ENCODE measurements at places on chromosomes 2 and 18. TPM values are rescaled to one million over a fixed set of nuclear protein-coding genes. Genes with fewer than 3 reads are reported as not detected.
A peak's percentile ranks its signal among the peaks of the same experiment; 100 is the strongest.

The IL1RL2 gene
- not detected for total RNA-seq

The AGAP1 gene
- total RNA-seq: 42.4 TPM

The MRPS9 gene
- 40.0 TPM for total RNA-seq

The ASB18 gene
- not detected for total RNA-seq

The PLGLB2 gene
- total RNA-seq: 1.1 TPM

The ANKRD30B gene
- not detected for total RNA-seq

The ACOXL gene
- not detected for total RNA-seq

The LYPD6B gene
- total RNA-seq: 0.37 TPM

The IL36RN gene
- not detected for total RNA-seq

The BOK gene
- 15.5 TPM for total RNA-seq

The OTOS gene
- total RNA-seq: not detected

The CAPN14 gene
- total RNA-seq: not detected

The KCNJ13 gene
- not detected for total RNA-seq

- H3K4me3 ChIP-seq: no peak overlapping the region
- DNase-seq: no peak
- H3K36me3 ChIP-seq: no peaks in the 10 kb centered on the region
- peak overlapping the region; percentile 74 for H3K27ac ChIP-seq
- H3K4me1 ChIP-seq: peaks cover 18% of the 10 kb centered on the region
These were observed 58.3 kb downstream of the COL6A3 start for GRCh38 chr2:237355701-237356100.

DNA sequence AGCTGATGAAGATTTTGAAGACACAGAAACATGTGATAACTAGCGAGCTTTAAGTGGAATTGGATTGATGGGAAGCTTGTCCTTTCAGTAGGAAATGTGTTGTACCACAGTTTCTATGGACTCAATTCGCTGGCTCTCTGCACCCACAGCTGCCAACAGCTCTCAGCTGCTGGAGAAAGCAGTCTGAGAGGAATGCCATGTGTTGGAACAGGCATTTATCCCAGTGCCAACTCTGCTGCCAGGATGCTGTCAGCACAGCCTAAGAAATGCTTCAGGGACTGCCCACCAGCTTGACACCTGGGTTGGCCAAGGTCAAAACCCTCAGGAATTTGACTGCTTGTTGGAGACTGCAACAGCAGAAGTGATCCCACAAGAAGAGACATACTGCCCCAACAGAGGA is 193.0 kb upstream of the THSD7B start:
- H3K4me1 ChIP-seq: no peaks in the 10 kb centered on the region
- no peak overlapping the region for H3K27ac ChIP-seq
- H3K4me3 ChIP-seq: no peak overlapping the region

GRCh38 chr2:36455788-36456187 is 100.2 kb downstream of the CRIM1 start:
- DNase-seq: no peak
- H3K4me1 ChIP-seq: peaks cover 37% of the 10 kb centered on the region
- no peaks in the 10 kb centered on the region for H3K36me3 ChIP-seq

DNA sequence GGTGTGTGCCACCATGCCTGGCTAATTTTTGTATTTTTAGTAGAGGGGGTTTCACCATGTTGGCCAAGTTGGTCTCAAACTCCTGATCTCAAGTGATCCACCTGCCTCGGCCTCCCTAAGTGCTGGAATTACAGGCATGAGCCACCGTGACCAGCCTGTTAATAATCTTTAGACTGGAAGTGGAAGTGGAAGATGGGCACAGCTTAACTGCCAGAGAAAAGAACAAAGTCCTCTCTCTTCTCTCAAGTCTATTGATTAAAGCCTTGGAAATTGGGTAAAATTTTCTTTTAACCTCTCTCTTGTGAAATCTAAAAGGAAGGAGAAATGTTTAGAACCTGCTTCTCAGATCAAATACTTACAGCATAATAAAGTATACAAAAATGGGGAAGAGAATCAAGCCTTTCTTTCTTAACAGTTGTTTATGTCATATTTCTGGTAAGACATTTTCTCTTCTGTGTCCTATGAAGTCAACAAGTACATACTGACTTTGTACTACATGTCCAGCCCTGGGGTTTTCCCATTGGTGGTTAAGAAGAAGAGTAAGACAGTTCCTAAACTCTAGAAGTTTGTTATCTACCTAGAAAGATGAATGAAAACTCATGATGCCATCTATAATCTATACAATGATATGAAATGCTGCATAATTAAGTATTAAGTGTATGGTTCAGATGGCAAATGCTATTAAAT is 4.6 kb downstream of the TMEM169 start:
- H3K36me3 ChIP-seq: no peaks in the 10 kb centered on the region
- no peak overlapping the region for H3K4me3 ChIP-seq
- DNase-seq: no peak
- H3K4me1 ChIP-seq: peaks cover 3% of the 10 kb centered on the region

DNA sequence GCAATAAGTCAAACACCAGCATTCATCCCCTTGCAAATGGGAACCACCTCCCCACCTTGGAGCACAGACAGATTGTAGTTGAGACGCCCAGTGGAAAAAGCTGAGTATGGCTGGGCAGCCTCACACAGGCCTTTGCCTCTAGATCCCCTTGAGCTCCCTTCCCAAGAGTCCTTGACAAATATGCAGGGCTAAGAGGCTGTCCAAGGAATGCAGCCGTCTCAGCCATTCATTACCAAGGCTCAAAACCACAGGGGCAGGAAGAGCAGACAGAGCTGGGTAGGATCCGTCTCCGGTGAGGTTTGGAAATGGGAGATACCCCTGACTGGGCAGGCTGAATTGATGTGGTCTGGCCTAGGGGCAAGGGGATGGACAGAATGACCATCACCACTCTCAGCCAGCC is 557.1 kb downstream of the TNS1 start:
- H3K27ac ChIP-seq: no peak overlapping the region
- H3K36me3 ChIP-seq: no peaks in the 10 kb centered on the region
- no peaks in the 10 kb centered on the region for H3K27me3 ChIP-seq

DNA sequence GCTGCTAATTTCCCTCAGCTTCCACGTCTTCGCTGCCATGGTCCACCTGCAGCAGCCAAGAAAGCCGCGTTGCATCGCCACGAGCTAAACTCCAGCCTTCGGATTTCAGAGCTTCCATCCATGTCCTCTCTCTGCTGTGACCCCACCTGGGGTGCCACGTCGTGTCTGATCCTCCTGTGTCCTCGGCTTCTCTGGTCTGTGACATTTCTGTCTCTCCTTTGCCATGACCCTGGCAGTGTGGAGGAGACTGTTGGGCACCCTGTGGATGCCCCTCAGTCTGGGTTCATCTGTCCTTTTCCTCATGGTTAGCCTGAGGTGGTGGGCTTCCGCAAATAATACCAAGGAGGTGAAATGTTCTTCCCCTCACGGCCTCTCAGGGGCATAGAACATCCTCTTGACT is 106.8 kb downstream of the RTP5 start:
- no peak overlapping the region for H3K4me3 ChIP-seq
- peaks cover 25% of the 10 kb centered on the region for H3K27me3 ChIP-seq
- H3K4me1 ChIP-seq: no peaks in the 10 kb centered on the region
- DNase-seq: no peak
- no peak overlapping the region for H3K27ac ChIP-seq
- H3K36me3 ChIP-seq: peaks cover 6% of the 10 kb centered on the region

- no peak overlapping the region for H3K27ac ChIP-seq
- peaks cover 8% of the 10 kb centered on the region for H3K36me3 ChIP-seq
- peaks cover 5% of the 10 kb centered on the region for H3K4me1 ChIP-seq
- H3K4me3 ChIP-seq: no peak overlapping the region
- no peak for DNase-seq
These were observed 186.7 kb downstream of the PARD3B start for GRCh38 chr2:204732019-204732418.

DNA sequence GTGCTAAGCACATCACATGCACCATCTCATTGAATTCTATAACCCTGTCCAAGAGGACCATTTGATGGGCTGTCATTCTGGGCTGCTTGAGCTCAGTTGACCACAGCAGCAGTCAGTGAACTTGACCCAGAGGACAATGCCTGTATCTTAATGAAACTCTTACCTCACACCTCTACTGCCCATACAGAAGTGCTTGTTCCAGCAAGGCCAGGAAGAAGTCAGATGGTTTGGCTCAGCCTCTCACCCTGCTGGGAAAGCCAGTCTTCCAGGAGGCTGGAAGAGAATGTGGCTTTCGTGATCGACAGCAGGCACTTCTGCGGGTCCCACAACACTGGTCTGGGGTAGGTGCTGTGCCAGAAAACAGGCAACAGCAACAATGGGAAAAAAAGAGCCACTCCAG is 47.3 kb downstream of the CFAP221 start:
- no peaks in the 10 kb centered on the region for H3K27me3 ChIP-seq
- no peak overlapping the region for H3K4me3 ChIP-seq
- H3K36me3 ChIP-seq: no peaks in the 10 kb centered on the region
- H3K27ac ChIP-seq: no peak overlapping the region

GRCh38 chr18:366466-367061 is 98.7 kb upstream of the THOC1 start:
- no peaks in the 10 kb centered on the region for H3K4me1 ChIP-seq
- H3K27ac ChIP-seq: no peak overlapping the region
- no peaks in the 10 kb centered on the region for H3K36me3 ChIP-seq
- H3K4me3 ChIP-seq: no peak overlapping the region

DNA sequence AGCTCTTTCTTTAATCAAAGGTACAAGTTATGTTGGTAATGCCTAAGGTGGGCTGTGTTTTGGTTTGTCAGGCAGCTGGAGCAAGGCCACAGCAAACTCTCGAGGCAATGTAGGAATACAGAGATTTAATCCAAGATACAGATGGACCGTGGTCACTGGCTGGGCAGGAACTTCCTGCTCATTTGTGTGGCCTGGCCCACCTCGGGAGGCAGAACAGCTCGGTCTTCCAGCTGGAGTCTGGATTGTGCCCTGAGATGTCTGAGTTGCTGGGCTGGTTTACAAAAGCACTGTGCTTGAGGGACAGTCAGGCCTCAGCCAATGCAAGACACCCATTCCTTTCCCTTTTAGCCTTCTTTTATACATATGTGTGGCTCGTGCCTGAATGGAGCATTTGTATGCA is 506.1 kb upstream of the SALL3 start:
- H3K4me3 ChIP-seq: no peak overlapping the region
- H3K27me3 ChIP-seq: no peaks in the 10 kb centered on the region
- no peak for DNase-seq
- no peaks in the 10 kb centered on the region for H3K4me1 ChIP-seq
- H3K27ac ChIP-seq: no peak overlapping the region
- no peaks in the 10 kb centered on the region for H3K36me3 ChIP-seq

- no peak for DNase-seq
- H3K27me3 ChIP-seq: no peaks in the 10 kb centered on the region
These were observed 847.9 kb upstream of the CHAC2 start for GRCh38 chr2:52919673-52920072.

GRCh38 chr2:217085543-217085942 is 225.7 kb upstream of the TNP1 start:
- no peaks in the 10 kb centered on the region for H3K4me1 ChIP-seq
- no peak overlapping the region for H3K27ac ChIP-seq
- H3K4me3 ChIP-seq: no peak overlapping the region
- H3K36me3 ChIP-seq: no peaks in the 10 kb centered on the region

GRCh38 chr2:10383960-10384734 is 64.0 kb downstream of the ODC1 start:
- peaks cover 60% of the 10 kb centered on the region for H3K4me1 ChIP-seq
- no peak overlapping the region for H3K4me3 ChIP-seq
- no peaks in the 10 kb centered on the region for H3K27me3 ChIP-seq

GRCh38 chr2:70474256-70474848 is 79.3 kb downstream of the TGFA start:
- DNase-seq: no peak
- H3K27me3 ChIP-seq: no peaks in the 10 kb centered on the region
- no peak overlapping the region for H3K27ac ChIP-seq
- H3K4me3 ChIP-seq: no peak overlapping the region
- peaks cover 1% of the 10 kb centered on the region for H3K36me3 ChIP-seq

GRCh38 chr18:61173554-61173953 is 159.7 kb upstream of the CDH20 start:
- H3K27me3 ChIP-seq: no peaks in the 10 kb centered on the region
- H3K4me1 ChIP-seq: peaks cover 6% of the 10 kb centered on the region
- H3K27ac ChIP-seq: no peak overlapping the region
- DNase-seq: peak; percentile 36
- H3K36me3 ChIP-seq: no peaks in the 10 kb centered on the region
- no peak overlapping the region for H3K4me3 ChIP-seq

- H3K4me1 ChIP-seq: no peaks in the 10 kb centered on the region
- H3K27ac ChIP-seq: no peak overlapping the region
- no peaks in the 10 kb centered on the region for H3K27me3 ChIP-seq
- H3K36me3 ChIP-seq: no peaks in the 10 kb centered on the region
- DNase-seq: no peak
These were observed 6.9 kb upstream of the GPR17 start for GRCh38 chr2:127639111-127639474.

- H3K27ac ChIP-seq: no peak overlapping the region
- no peaks in the 10 kb centered on the region for H3K4me1 ChIP-seq
- H3K36me3 ChIP-seq: no peaks in the 10 kb centered on the region
- no peak overlapping the region for H3K4me3 ChIP-seq
- peaks cover 14% of the 10 kb centered on the region for H3K27me3 ChIP-seq
These were observed 55.8 kb downstream of the ST6GAL2 start for GRCh38 chr2:106830191-106830590.

DNA sequence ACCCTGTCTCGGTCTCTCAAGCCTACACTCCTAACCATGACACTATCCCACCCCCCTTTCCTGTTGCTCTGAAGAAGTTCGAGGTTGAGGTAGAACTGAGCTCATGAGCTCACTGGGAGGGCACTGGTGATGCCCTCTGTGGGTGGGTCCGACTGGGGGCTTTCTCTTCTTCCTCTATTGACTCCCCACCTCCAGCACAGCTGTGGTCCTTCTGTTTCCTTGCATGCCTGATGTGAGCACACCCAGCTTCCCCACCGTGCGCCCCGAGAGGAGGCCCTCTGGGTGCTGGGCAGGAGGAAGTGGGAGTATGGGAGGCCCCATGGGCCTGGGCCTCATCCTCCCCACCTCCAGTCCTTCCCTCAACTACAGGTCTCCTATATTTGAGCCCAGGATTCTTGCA is 20.9 kb downstream of the SPEG start:
- peaks cover 4% of the 10 kb centered on the region for H3K36me3 ChIP-seq
- no peaks in the 10 kb centered on the region for H3K27me3 ChIP-seq
- H3K4me3 ChIP-seq: no peak overlapping the region

DNA sequence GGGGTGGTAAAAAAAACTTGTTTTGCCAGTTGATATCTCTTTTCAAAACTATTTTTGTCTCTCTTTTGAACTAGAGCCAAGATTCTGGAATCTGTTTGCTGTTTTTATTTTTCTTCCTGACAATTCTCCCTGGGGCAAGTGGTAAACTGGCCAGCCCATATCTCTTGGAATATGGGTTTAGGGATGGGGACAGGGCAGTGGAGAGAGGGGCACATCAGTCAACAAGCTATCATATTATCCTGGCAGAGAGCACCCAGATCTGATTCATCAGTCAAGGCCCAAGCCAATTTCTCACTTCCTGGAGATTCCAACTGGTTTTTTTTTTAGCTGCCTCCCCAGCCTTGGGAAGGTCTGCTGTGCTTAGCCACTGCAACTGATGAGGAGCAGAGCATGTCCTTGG is 52.3 kb downstream of the ARHGAP28 start:
- H3K27ac ChIP-seq: no peak overlapping the region
- peaks cover 8% of the 10 kb centered on the region for H3K4me1 ChIP-seq
- no peaks in the 10 kb centered on the region for H3K27me3 ChIP-seq
- H3K36me3 ChIP-seq: no peaks in the 10 kb centered on the region
- no peak overlapping the region for H3K4me3 ChIP-seq
